MV-4-11 (cell line): ENCODE measurements at places on chromosomes 1 and 21.

DNA sequence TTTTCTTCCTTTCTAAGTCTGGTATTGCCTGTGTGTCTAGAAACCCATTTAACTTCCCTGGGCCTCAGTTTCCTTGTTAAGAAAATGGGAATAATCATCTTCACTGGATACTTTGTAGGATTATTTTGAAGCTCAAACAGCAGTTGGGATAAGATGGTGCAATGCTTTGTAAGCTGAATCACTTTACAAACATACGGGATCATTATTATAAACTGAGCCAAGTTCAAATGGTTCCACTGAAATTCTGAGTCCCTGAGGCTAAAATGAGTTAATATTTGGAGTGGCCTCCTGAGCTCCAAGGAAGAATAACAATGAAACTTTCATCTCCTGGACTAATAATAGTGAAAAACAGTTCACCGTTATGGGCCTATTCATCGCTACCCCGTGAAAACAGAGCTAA lies 388.0 kb downstream of the PLPP3 start:
- DNase-seq, result no peak

DNA sequence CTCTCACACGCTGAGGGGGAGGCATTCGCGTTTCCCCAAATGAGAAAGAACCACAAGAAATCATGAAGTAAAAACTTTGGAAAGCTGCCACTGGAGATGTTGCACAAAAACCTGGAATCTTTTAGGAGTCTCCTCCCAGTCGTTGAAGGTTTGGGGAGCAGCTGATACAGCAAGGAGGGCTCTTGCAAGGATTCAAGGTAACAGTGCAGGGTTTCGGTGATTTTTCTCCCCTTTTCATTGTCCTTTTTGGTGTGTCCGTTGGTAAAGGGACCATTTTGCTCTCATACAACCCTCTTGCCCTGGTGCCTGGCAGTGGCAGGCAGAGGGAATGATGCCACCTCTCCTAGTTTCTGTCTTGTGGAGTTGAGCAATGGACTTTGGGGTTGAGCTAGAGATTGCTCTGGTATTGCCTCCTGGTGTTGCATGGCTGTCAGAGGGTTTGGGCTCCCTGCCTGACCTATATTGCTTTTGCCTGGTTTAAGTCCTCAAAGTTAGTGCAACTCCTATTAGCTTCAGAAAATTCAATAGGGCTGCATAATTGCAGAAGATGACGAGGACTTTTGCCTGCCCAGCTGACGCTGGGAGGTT lies 872 bp downstream of the BRINP2 start:
- DNase-seq, result no peak

- DNase-seq, result no peak
Observed at GRCh38 chr1:118947790-118948189, 40.4 kb downstream of the TBX15 start.

GRCh38 chr1:44790968-44791801 lies 3.2 kb upstream of the BEST4 start:
- DNase-seq, result no peak

- DNase-seq, result peak; percentile 74
Observed at GRCh38 chr1:224502459-224503160, 68.0 kb upstream of the WDR26 start.

DNA sequence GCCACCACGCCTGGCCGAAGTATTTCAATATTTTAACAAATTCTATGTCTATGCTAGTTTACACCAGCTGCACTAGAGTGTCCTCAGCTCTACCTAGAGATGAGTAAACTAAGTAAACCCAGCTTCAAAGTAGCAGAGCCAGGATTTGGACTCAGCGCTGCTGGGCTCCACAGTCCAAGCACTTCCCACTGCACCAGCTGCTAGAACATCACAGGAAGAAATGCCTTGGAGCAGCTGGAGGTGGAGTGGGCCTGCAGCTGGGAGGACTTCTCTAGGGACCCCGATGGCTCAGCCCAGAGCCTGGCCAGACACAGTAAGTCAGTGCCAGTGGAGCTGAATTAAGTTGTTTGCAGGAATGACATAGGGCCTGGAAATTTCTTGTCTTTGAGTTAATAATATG lies 10.2 kb upstream of the SMIM12 start:
- no peak for DNase-seq

- no peak for DNase-seq
Observed at GRCh38 chr1:166133857-166134256, 32.9 kb downstream of the FAM78B start.

DNA sequence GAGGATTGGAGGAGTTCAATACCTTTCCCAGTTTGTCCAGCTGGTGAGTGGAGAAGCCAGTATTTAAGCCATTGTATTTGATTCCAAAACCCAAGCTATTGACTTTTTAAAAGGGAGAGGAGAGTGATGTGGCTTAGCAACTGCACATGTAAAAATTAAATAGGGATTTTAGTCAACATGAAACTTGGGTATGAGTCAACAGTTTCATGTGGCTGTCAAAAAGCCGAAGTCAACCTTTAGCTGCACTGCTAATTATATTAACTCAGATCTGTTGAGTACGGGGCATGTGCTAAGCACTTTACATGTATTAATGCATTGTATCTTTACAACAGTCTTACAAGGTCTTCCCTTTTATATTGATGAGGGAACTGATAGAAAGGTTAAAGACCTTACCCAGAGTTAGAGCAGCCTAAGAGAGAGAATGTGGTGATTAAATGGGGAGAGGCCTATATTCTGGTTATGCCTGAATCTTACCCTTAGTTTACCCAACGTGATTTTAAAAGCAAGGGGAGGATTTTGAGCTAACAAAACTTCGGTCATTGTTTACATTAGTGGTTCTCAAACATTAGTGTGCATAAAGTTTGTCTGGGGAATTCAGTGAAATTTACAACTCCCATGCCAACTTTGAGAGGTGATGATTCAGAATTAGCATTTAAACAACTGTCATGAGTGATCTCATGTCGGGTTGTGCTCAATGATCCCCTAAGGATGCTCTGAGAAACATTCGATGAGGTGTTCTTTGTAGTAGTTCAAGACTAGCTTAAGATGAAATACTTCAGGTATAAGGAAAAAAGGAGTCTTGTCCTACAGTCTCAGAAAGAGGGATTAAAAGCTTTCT lies 6.9 kb upstream of the SLC35F3 start:
- no peak for DNase-seq

- DNase-seq, result no peak
Observed at GRCh38 chr1:24349891-24350290, 30.7 kb downstream of the GRHL3 start.

DNA sequence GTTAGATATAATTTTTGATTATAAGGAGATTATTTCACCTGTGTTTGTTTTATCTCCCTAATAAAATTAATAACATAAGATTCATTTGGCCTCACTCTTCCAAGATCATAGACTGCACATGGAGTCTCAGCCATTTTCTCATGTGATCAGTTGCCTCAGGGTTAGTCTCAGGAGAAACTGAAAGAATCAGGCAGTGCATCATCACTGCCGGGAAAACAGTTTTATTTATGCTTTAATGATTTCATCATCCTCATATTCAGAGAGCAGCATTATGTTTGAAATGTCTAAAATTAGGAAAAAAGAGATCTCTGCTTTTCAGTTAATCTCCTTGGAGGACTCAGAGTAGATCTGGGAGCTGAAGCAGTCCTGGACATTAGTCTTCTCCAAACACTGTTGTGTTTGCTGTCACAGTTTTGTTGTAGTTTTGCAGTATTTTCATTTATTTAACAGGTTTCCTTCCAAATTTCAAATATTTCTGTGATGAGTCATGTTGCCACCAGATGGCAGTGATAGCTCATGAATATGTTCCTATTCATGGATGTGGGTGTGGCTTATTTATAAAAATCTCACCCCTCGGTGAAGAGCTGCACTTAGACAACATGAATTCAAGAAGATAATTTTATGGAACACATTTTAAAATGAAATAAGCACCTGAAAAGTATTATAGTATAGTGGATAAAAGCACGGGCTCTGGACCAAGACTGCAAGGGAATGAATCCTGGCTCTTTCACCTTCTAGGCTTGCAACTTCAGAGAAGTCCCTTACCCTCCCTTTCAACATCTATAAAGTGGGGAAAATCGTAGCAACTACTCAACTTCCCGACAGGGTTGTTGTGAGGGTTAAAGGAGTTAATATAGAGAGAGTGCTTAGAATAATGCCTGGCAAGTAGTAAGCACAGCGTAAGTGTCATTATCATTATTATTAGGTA lies 31.2 kb downstream of the CHD1L start:
- peak; percentile 43 for DNase-seq

- DNase-seq, result no peak
Observed at GRCh38 chr1:228706305-228706704, 29.0 kb upstream of the RHOU start.

- no peak for DNase-seq
Observed at GRCh38 chr1:158056498-158056897, 63.1 kb downstream of the KIRREL1 start.

GRCh38 chr1:41239988-41240610 lies 2.0 kb downstream of the SCMH1 start:
- DNase-seq, result peak; percentile 49

DNA sequence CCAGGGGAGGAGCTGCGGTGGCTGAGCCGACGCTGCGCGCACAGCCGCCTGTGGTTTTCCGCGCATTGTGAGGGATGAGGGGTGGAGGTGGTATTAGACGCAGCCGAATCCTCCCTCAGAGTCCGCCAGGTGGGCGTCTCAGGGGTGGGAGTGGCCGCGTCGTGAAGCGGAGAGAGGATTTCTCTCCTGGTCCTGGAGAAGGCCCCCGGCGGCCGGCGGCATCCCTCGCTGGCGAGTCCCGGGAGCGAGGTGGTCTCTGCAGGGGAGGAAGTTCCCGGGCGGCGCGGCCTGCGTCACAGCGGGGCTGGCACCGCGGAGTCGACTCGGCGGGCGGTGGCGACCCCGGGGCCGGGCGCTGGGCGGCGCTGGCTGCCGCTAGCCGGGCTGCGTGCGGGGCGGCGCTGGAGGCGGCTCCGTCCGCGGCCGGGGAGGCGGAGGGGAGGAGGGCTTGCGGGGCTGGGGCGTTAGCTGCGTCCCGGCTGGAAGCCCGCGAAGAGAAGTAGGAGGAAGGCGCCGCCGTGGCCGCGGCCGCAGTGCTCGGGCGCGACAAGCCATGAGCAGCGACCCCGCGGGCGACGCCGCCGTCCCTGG lies at the start of gene LRRC8C:
TSS of gene LRRC8C (plus strand) at position 464 of the 591 bp plus-strand sequence. CDS start 53,354 bp downstream, outside the sequence.
- DNase-seq, result peak; percentile 75

DNA sequence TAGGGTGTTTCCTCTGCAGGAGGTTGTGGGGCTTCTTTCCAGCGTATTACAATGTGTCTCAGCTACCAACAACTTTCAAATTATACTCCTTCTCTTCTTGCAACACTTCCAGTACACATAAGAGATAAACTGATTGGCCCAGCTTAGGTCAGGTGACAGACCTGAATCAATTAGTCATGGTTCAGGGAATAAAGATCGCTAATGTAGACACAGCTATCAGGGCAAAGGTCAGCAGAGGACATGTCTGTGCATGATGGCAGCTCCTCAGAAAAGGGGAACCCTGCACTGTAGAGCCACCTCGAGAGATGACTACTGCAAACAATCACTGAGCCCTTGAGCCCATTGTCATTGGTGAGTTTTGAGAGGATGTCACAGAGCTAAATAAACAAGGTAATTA lies 36.8 kb upstream of the PKN2 start:
- DNase-seq, result peak; percentile 76

DNA sequence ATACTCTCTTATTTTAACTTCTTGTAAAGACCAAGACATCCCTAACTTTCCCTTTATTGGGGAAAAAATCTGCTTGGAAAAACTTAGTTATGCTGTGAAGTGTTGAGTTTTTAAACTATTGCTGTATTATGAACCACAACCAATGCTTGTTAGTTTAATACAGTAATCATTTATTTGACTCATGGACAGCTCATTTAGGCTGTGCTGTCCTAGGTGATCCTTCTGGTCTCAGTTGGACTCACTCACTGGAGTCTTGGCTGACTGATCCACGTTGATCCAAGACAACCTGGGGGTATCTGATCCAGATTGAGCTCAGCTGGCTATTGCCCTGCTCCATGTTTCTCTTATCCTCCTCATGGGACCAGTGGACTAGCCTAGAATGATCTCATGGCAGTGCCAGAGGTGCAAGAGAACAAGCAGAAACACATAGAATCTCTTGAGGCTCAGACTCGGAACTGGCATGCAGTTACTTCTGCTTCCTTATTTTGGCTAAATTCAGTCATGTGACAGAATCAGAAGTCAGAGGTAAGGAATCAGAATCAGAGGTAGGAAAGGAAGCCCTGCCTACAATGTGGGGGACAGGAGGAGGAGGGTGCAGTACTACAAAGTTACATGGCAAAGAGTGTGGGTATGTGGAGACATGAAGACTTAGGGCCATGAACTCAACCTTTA lies 156.5 kb downstream of the FGGY start:
- DNase-seq, result peak; percentile 50

GRCh38 chr1:201933840-201934430 lies 12.4 kb downstream of the LMOD1 start:
- DNase-seq, result no peak

DNA sequence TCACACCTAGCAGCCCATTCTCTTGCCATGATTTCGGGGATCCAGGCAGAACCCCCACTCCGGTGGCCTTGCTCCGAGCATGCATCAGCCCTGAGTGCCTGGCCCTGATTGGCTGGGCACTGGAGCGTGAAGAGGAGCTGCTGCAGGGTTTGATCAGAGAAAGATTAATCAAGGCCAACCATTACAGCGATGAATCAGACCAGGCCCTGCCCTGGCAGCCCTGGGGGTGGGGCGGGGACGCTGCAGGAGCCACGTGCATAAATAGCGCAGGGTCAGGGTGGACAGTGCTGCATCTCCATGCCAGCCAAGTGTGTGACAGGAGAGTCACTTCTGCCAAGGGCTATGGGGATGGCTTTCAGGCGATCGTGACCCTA lies 3.4 kb upstream of the FAM131C start:
- no peak for DNase-seq

DNA sequence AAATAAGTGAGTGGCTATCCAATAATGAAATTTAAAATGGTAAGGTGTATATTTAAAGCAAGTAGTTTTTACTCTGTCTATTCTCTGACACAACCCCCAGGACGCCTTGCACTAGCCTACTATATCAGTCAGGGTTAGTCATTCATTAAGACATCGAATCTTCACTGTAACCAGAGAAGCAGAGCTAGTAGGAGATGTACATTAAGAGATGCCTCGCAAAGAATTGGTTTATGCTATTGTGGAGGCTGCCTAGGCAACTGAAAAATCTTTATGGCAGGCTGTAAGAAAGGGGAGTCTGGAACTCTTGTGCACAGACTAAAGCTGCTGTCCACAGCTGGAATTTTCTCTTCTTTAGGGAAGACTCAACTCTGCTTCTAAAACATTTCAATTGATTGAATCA lies 28.8 kb downstream of the NTNG1 start:
- DNase-seq, result no peak
